ENCODE measurements at places on chromosomes 1 and 21. TPM values are rescaled to one million over a fixed set of nuclear protein-coding genes. Genes with fewer than 3 reads are reported as not detected.

DNA sequence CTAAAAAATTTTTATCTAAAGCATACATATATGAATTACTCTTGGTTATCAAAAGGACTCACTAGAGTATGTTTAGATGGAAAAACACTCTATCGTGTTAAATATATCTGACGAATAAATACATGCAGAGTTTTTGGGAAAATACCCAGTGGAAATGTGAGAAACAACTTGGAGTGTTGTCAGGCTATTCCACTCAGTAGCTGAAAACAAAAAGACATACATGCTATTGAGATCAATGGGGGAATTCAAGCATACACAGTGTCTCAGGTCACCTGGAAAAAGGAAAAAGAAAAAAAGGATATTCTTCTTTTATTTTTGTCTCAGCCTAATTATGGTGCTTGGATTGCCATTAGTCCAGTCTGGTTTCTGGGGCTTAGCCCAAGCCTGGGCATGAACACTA, 247.0 kb upstream of the LYPLAL1 start:
- no peak overlapping the region for H3K27ac ChIP-seq
- H3K36me3 ChIP-seq, result no peaks in the 10 kb centered on the region
- no peak for DNase-seq

Gene C8B
- 1.2 TPM for total RNA-seq

Gene PLPPR5
- not detected for total RNA-seq

Gene SAMSN1
- 21.5 TPM for total RNA-seq

DNA sequence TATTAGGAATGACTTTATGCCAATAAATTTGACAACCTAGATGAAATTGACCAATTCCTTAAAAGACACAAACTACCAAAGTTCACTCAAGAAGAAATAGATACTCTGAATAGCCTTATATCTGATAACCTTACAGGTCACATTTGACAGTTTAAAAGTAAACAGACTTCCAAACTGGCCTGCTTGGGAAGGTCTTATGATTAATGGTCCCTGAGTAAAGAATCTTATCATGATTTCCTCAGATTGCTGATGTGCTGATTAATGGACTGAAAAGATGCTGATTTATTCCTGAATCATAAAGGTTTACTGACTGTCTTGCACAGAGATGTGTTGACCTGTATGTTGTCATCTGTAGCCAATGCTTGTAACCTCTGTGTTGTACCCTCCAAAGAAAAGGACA, 9.7 kb upstream of the FTCD start:
- H3K4me3 ChIP-seq, result no peak overlapping the region

DNA sequence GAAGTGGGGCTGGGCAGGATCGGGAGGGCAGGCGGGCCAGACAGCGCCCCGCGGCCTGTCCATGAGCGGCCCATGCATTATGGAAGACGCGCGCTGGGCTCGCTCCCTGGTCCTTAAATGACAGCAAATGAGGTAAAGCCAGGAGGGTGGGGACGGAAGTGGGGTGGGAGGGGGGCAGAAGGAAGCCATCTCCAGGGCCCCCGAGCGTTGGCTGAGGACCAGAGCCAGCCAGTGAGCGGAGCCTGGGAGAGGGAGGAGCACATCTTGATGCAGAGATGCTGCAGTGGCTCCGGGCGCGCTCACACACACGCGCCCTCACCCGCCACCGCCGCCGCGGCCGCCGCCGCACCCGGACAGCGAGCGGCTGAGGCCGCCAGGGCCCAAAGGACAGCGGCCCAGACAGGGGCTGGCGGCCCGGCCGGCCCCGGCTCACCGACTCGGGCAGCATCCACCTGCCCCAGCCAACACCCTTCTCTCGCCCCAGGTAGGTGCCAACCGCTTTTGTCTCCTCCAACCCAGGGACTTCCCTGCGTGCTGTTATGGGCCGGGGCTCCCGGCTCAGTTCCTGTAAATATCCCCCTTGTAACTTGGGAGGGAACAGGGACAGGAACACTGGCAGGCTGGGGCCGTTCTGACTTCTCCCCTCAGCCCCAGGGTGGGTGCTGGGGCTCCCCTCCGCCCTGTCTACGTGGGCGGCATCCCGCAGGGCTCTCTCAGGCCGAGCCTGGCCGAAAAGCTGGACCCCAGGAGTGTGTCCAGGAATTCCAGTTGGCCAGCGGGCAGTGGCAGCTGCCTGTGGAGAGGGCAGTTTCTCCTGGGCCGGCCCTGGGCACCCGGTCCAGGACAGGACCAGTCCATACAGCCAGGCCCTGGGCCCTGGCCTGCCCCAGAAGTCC, at the start of gene CNTN2:
Gene CNTN2, plus strand, starts transcription at position 302 of the 896 bp plus-strand sequence. CDS start 9,974 bp downstream, outside the sequence.
- DNase-seq, result no peak
- H3K27me3 ChIP-seq, result peaks cover 72% of the 10 kb centered on the region
- H3K27ac ChIP-seq, result no peak within 1 kb of the TSS

Gene PSMA5
- total RNA-seq, result 55.4 TPM

- peak; percentile 52 for DNase-seq
- H3K4me3 ChIP-seq, result no peak overlapping the region
- no peaks in the 10 kb centered on the region for H3K27me3 ChIP-seq
- peaks cover 23% of the 10 kb centered on the region for H3K4me1 ChIP-seq
These were observed 68.0 kb downstream of the FAAP20 start for GRCh38 chr1:2126331-2127186.

DNA sequence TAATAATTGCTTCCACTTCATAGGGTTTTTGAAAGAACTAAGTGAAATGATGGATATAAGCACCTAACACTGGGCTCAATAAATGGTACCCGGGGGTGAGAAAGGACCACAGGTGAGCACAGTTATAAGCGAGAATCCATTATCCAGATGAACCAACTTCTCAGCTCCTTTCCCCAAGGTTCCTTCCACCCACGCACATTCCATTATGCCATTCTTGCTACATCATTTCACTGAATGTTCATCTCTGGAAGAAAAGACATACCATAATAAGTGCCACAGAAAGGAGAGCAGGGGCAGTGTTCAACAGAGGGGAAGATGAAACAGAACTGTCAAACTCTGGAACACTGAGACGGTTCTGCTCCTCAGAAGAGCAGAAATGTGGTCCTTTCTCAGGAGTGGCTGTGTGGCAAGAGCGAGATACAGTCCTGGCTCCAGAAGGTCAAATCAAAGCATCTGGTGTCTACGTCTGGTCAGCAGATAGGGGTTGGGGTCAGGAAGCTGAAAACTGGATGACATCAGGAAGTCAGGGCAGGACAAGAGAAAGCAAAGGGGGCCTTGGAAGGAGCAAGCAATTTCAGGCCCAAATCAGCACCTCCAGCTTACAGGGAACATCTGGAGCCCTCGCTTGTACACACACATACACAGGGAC, 255.4 kb upstream of the TMEM51 start:
- no peak for DNase-seq
- H3K27ac ChIP-seq, result no peak overlapping the region
- no peaks in the 10 kb centered on the region for H3K27me3 ChIP-seq
- no peaks in the 10 kb centered on the region for H3K4me1 ChIP-seq

Gene NEXN
- total RNA-seq, result 16.5 TPM

Gene RGS4
- total RNA-seq, result 0.89 TPM

- H3K27ac ChIP-seq, result no peak overlapping the region
- no peaks in the 10 kb centered on the region for H3K4me1 ChIP-seq
- no peaks in the 10 kb centered on the region for H3K27me3 ChIP-seq
- no peak for DNase-seq
These were observed 749.1 kb upstream of the TPTE start for GRCh38 chr21:9772348-9772672.

- no peak overlapping the region for H3K27ac ChIP-seq
- no peak overlapping the region for H3K4me3 ChIP-seq
- DNase-seq, result no peak
These were observed 136.4 kb upstream of the ADGRL2 start for GRCh38 chr1:81664341-81664740.

Gene H6PD
- total RNA-seq, result 40.7 TPM

DNA sequence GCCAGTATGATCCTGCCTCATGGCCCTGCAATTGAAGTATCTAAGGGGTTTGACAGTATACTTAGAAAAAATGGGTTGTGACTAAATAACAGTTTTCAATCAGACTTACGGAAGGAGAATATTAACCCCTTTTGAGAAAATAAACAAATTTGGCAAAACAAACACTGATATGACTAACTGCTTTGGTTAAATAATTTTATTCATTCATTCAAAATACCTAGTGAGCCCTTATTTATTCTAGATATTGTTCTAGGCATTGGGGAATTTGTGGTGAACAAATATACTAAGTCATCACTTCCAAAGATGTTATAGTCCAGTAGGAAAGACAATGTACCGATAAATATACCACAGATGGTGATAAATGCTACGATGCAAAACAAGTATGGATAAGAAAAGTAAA, 358.7 kb downstream of the TGFB2 start:
- no peaks in the 10 kb centered on the region for H3K27me3 ChIP-seq
- no peak overlapping the region for H3K27ac ChIP-seq
- H3K4me3 ChIP-seq, result no peak overlapping the region
- DNase-seq, result no peak
- H3K4me1 ChIP-seq, result peaks cover 5% of the 10 kb centered on the region

Gene OVAAL
- total RNA-seq, result not detected

GRCh38 chr1:76496871-76497270, 370.4 kb upstream of the ST6GALNAC5 start:
- no peak overlapping the region for H3K4me3 ChIP-seq
- DNase-seq, result no peak
- no peaks in the 10 kb centered on the region for H3K36me3 ChIP-seq
- H3K27ac ChIP-seq, result no peak overlapping the region
- no peaks in the 10 kb centered on the region for H3K4me1 ChIP-seq

DNA sequence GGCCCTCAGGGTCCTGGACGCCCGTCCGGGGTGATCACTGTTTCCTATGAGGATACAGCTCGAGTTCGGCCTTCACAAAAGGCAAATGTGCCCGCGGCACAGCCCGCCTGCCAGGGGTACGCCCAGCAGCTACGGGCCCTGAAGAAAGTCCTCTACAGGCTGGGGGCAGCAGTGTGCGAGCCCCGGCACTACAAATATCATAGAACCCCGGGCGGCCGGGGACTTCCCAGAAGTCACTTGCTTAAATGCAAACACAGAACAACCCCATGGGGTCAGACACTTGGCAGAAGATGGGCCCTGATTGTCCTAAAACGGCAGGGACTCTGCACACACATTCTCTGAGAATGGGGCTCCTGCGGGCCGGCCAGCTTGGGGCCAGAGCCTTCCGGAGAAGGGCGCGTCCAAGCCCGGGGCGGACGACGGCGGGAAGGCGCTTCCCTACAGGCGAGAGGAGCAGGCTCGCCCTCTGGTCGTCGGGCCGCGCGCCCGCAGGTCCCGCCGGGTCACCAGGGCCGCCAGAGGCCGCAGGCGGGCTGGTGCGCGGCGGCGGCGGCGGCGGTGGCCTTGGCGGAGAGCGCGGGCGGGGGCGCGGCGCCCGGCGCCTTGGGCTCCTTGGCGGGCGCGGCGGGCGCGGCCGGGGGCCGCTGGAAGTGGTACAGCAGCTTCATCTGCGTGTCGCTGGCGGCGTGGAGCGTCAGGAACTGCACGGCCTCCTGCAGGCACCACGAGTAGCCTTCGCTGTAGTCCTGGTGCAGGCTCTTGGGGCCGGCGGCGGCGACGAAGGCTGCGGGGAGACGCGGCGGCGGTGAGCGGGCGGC, 888 bp downstream of the HES5 start:
- peak overlapping the region; percentile 18 for H3K27ac ChIP-seq
- H3K36me3 ChIP-seq, result no peaks in the 10 kb centered on the region
- H3K27me3 ChIP-seq, result peaks cover 57% of the 10 kb centered on the region
- peak overlapping the region; percentile 51 for H3K4me3 ChIP-seq
- no peak for DNase-seq
- peaks cover 68% of the 10 kb centered on the region for H3K4me1 ChIP-seq

Gene ZSWIM5
- total RNA-seq, result 3.6 TPM

Gene SGIP1
- total RNA-seq, result 12.4 TPM

GRCh38 chr1:3575993-3576392, 35.3 kb downstream of the MEGF6 start:
- H3K4me1 ChIP-seq, result peaks cover 12% of the 10 kb centered on the region
- no peak for DNase-seq
- H3K27me3 ChIP-seq, result no peaks in the 10 kb centered on the region

Gene ZNF124
- 29.1 TPM for total RNA-seq

DNA sequence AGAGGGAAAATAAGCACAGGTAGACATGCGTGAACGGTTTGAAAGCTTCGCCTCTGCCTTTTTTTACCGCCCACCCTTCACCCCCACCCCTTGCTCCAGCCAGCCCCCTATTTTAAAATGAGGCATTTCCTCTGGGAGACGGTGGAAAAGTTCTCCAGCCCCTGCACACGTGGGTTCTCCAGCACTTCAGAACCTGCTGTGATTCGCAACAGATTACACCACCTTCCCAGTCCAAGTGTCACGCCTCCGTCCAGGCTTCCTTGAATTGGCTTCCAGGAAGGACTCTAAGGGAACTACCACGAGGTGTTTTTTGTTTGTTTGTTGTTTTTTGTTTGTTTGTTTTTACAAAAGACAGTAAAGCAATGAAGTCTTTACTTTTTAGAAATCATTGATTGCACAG, 2.6 kb downstream of the LRRC7 start:
- DNase-seq, result no peak
- H3K4me1 ChIP-seq, result peaks cover 24% of the 10 kb centered on the region
- H3K4me3 ChIP-seq, result no peak overlapping the region
- H3K36me3 ChIP-seq, result no peaks in the 10 kb centered on the region
- no peak overlapping the region for H3K27ac ChIP-seq

Gene PTGFRN
- 31.1 TPM for total RNA-seq

DNA sequence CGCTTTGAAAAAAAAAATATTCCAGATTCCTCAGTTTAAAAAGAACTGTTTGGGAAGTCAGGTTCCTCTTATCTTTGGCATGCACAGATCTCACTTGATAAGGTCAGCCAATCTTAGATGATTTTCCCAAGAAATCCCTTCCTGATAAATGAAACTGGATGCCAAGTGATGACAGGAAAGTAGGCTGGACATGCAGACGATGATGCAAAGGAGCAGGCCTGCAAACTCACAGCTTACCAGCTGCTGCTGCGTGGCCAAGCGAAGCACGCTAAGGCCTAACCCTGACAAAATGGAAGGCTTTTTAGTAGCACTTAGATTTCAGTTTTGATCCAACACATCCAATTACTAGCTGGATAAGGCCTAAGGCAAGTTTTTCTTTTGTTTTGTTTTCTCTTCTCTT, 10.1 kb downstream of the TADA1 start:
- H3K36me3 ChIP-seq, result peaks cover 63% of the 10 kb centered on the region
- H3K27ac ChIP-seq, result no peak overlapping the region
- H3K4me1 ChIP-seq, result no peaks in the 10 kb centered on the region
- H3K27me3 ChIP-seq, result no peaks in the 10 kb centered on the region
- H3K4me3 ChIP-seq, result no peak overlapping the region
- DNase-seq, result no peak

Data from lower lobe of right lung (tissue), 2 donors.